Fibroblast of mammary gland (primary cell): ENCODE measurements at places on chromosomes 7 and 10.

- peak; percentile 28 for DNase-seq
Measured at GRCh38 chr7:95865716-95866371, 93.5 kb downstream of the DYNC1I1 start.

DNA sequence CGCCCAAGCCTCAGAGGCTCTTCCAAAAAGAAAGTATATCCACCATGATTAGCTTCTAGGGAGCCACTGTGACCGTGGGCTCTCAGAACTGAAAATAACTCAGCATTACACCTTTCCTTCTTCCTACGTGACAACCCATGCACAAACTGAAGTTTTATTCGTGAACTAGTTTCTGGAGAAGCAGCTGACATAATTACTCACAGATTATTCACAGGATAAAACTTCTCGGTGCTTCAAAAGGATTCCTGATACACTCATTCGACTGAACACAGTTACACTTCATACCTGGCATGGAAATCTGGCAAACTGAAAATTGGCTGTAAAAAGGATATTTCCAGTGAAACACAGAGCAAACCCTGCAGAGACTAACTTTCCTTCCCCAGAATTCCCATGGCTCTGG, 139.2 kb upstream of the PTER start:
- DNase-seq: no peak

DNA sequence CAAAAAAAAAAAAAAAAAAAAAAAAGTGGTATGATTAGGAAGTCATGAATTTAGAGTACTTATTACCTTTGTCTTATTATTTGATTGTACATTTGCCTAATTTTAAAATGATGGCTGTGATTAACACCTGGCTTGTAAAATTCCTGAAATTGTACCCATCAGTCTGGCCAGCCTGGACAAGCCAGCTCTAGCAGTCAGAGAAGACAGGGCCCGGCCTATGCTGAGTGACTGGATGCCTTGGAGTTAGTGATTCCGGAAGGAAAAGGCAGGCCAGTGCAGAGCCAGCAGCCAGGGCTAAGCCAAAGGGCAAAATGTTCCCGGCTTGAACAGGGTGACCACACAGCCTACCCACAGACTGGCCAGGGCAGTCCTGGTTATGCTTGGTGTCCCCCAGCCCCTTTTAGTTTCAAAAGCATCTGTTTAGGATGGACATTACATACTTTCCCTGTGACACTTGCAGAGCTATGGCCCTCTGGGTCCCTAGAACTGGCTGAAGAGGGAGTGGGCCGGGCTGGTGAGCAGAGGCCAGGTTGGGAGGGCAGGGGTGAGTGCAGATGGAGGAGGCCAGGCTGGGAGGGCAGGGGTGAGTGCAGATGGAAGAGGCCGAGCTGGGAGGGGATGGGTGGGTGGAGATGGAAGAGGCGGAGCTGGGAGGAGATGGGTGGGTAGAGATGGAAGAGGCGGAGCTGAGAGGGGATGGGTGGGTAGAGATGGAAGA, 61.7 kb downstream of the PROSER2 start:
- no peak for DNase-seq

DNA sequence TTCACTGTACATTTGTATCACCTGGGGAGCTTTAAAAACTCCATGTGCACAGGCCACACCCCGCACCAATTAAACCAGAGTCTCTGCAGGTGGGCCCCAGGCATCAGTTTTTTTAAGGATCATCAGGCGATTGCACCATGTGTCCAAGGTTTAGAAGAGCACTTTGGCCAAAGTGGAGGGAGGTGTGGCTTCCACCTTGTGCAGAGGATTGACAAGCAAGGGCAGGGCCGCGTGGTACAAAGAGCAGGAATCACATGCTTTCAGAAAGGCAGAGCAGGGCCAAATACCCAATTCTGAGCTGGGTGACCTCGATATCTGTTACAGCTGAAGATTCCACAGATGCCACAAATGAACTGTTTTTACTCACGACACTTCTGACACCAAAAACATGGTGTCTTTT, 52.4 kb downstream of the NOC3L start:
- no peak for DNase-seq

GRCh38 chr7:76133839-76134238, 67.9 kb upstream of the SRRM3 start:
- DNase-seq: no peak

DNA sequence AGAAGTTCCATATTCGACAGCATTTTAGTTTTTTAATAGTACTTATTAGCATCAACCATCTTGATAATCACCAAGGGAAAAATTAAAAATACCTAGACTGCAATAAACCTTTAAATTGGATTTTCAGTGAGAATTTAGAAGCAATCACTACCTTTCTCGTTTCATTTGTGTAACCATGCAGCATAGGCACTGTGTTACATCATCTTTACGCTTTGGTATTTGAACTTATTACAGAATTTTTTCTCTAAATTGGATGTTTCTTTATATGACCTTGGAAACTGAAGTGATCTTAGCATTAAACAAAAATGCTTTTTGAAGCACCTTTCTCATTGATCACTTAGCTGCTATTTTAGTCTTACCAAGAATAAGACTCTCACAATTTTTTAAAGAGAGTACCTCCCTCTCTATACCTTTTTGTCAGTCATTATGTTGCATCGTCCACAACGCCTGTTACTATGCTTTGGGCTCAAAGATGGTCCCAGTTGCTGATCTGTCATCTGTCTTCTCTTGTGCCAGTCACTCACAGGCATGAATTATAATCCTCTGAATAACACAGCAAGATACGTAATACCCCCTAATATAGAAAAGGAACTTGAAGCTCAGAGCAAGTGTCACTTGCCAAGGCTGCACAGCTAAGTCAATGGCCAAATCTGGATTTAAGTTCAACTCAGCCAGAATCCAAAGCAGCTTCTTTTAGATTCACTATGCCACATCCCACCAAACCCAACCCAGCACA, 19.6 kb upstream of the ASCC1 start:
- no peak for DNase-seq

- DNase-seq: no peak
Measured at GRCh38 chr7:21953781-21954180, 8.1 kb upstream of the CDCA7L start.

- no peak for DNase-seq
Measured at GRCh38 chr10:94890264-94891022, 48.0 kb upstream of the CYP2C9 start.

GRCh38 chr7:131879424-131879823, 323.0 kb upstream of the PODXL start:
- DNase-seq: no peak
